Mononuclear cell (primary cell): ENCODE measurements at places on chromosomes 2 and 18. TPM values are rescaled to one million over a fixed set of nuclear protein-coding genes. Genes with fewer than 3 reads are reported as not detected.

Gene MGAT4A
- 207 TPM for total RNA-seq

Gene MARCO
- 5.8 TPM for total RNA-seq

Gene FSHR
- not detected for total RNA-seq

Gene LOXHD1
- 0.63 TPM for total RNA-seq

Gene SKOR2
- total RNA-seq: not detected

Gene ORC4
- 25.7 TPM for total RNA-seq

Gene SPC25
- 1.3 TPM for total RNA-seq

Gene CD28
- total RNA-seq: 85.3 TPM

Gene GPR45
- total RNA-seq: not detected

Gene POTEC
- total RNA-seq: not detected

Gene KYNU
- 35.9 TPM for total RNA-seq

Gene CDH7
- not detected for total RNA-seq

Gene KLHL29
- 1.0 TPM for total RNA-seq

Gene RAX
- total RNA-seq: not detected

Gene TRAPPC12
- 18.3 TPM for total RNA-seq

Gene DYNAP
- not detected for total RNA-seq

Gene DPP4
- total RNA-seq: 22.6 TPM

Gene SNTG2
- total RNA-seq: 1.5 TPM

Gene VWA3B
- not detected for total RNA-seq

Gene BOLA3
- 12.7 TPM for total RNA-seq

Gene PKDCC
- not detected for total RNA-seq

Gene ANKRD30BL
- not detected for total RNA-seq

Gene NEU4
- 8.5 TPM for total RNA-seq

Gene FIGN
- total RNA-seq: not detected

Gene GPR155
- total RNA-seq: 12.9 TPM

Gene AKAIN1
- total RNA-seq: not detected

Gene REG1B
- total RNA-seq: not detected

Gene GREB1
- total RNA-seq: 0.10 TPM

Gene PDE11A
- total RNA-seq: under 0.01 TPM

Gene ZNF142
- 23.4 TPM for total RNA-seq

Gene CXCR4
- total RNA-seq: 1,915 TPM

Gene CUL3
- 108 TPM for total RNA-seq

Gene WNT10A
- total RNA-seq: 1.5 TPM

Gene SLC16A14
- total RNA-seq: 0.31 TPM

Gene CIDEA
- not detected for total RNA-seq

Gene ADD2
- 2.4 TPM for total RNA-seq

Gene ALPP
- not detected for total RNA-seq

Gene KCNG2
- total RNA-seq: 0.10 TPM

Gene EMILIN2
- 37.4 TPM for total RNA-seq

Gene BMP10
- not detected for total RNA-seq

Gene TMEM247
- total RNA-seq: not detected

Gene CSRNP3
- total RNA-seq: under 0.01 TPM

Gene TUBB8B
- not detected for total RNA-seq

Gene CHRND
- total RNA-seq: not detected

Gene NAT8
- not detected for total RNA-seq

Gene ACMSD
- total RNA-seq: not detected

Gene BUB1
- 6.0 TPM for total RNA-seq

Gene SAG
- 0.21 TPM for total RNA-seq

Gene EPHA4
- total RNA-seq: 19.0 TPM

Gene LRP2
- not detected for total RNA-seq

Gene AMER3
- not detected for total RNA-seq

Gene ARHGEF4
- total RNA-seq: 1.5 TPM

Gene MYOM1
- 0.94 TPM for total RNA-seq

Gene CABYR
- total RNA-seq: 0.84 TPM

Gene GAREM1
- under 0.01 TPM for total RNA-seq

Gene CIB4
- total RNA-seq: not detected
